Right renal pelvis (tissue), 4 donors: ENCODE measurements at places on chromosomes 2 and 18.

DNA sequence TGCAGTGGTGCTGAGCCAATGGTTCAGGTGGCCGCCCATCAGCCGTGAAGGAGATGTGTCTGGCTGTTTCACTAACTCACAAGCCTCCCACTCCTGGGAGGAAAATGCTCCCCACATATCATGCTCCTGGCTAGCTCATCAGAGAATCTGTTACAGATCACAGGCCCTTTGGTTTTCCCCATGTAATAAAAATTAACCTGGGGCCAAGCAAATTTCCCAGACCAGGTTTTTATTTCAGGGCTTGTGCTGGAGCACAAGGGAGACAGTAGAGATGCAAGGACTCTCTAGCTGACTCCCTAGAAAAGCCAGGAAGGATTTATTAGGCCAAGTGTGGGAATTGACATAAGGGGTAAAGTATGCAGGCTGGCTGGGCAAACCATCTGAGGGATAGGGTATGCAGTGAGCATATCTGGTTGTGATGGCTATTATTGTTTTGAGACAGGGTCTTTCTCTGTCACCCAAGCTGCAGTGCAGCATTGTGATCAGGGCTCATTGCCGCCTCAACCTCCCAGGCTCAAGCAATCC, 40.6 kb upstream of the CCBE1 start:
- DNase-seq, result no peak

- DNase-seq, result no peak
Observed at GRCh38 chr2:66439812-66440542, 5.1 kb downstream of the MEIS1 start.

GRCh38 chr2:66585587-66585986, 150.7 kb downstream of the MEIS1 start:
- no peak for DNase-seq

- no peak for DNase-seq
Observed at GRCh38 chr18:45602926-45603325, 12.3 kb upstream of the SLC14A2 start.

DNA sequence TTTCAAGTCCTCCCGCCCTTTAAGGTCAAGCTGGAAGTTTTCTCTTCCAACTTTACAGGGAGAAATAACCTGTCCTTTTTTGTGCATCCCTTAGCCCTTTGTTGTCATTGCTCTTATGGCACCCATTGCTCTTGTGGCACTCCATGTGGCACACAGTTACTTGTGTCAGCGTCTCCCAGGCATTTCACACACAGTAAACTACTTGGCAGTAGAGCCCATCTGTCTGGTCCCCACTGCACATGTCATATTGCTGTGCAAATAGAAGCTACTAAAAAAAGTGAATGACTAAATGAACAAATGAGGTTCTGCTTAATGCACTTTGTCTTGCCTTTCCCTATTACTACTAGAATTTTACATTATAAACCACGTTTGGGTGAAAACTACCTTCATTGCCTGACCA, 149.3 kb downstream of the EML6 start:
- DNase-seq, result no peak

DNA sequence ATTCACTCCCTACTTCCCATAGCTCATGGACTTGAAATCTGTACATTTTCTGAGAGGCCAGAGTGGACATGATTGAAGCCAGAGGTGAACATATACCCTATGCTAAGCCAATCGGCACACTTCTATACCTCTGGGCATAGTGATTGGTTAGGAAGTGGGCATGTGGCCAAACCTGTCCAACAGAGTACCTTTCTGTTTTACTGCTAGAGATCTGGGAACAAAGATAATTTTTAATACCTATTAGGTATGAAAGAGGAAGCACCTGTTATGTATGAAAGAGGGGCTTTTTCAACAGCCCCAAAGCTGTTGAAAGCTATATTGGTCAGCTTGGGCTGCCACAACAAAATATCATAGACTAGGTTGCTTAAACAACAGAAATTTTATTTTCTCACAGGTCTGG, 27.7 kb downstream of the METTL8 start:
- no peak for DNase-seq

DNA sequence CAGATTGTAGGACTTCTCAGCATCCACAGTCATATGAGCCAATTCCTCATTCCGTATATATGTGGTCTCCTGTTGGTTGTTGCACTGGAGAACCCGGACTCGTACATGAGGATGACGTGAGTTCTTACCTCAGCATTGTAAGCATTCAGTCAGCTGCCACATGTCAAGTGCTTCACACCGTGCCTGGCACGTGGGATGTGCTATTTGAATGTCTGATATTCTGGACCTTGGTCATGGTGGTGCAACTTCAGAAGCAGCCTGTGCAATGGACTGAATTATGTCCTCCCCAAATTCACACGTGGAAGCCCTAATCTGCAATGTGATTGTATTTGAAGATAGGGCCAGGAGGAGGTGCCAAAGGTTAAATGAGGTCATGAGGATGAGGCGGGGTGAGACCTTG, 32.1 kb downstream of the PTGR3 start:
- DNase-seq, result no peak
